Thymus (tissue), 14 donors: ENCODE measurements at places on chromosomes 7 and 10. TPM values are rescaled to one million over a fixed set of nuclear protein-coding genes. Genes with fewer than 3 reads are reported as not detected.

DNA sequence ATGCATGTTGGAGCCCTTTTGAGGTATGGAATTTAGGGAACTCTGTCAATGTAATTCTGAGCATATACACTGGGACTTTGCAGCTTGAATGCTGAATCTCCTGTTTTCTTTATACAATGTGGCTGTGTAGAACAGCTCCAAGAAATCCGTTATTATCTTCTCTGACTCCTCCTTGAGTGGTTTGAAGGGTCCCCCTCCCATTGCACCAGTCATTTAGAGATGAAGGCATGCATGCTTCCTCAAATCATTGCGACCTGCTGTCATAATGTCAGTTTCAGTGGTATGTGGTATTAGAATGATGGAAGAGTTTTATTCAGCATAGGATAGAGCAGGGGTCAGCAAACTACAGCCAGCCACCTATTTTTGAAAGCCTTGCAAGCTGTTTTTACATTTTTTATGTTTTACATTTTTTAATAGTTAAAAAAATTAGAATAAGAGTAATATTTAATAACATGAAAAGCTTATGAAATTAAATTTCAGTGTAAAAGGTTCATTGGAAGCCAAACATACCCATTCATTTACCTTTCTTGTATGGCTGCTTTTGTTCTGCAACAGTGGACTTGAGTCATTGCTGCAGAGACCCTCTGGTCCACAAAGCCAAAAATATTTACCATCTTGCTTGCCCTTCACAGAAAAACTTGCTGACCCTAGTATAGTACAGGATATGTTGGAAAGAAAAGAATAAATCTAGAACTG is 8.1 kb downstream of the STK17A start:
- DNase-seq, result no peak

DNA sequence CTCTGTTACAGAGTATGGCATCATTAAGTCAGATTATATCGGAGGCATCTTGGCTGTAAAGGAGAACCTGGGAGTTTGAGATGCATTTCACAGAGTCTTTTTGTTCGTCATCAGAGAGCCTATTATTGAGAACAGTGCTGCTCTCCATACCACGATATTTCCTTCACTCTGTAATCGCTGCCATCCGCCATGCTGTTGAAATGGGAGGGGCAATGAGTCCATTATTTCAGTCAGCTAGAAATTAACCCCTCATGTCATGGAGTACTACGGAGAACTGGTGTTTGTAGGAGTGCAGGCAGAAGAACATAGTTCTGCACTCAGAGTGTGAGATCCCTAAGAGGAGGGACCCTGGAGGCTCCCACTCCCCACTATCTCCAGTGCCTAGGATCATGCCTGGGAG is 59.2 kb downstream of the SLC16A12 start:
- DNase-seq, result no peak

- DNase-seq, result no peak
These were observed 309.1 kb downstream of the MDFIC start for GRCh38 chr7:115230882-115231571.

DNA sequence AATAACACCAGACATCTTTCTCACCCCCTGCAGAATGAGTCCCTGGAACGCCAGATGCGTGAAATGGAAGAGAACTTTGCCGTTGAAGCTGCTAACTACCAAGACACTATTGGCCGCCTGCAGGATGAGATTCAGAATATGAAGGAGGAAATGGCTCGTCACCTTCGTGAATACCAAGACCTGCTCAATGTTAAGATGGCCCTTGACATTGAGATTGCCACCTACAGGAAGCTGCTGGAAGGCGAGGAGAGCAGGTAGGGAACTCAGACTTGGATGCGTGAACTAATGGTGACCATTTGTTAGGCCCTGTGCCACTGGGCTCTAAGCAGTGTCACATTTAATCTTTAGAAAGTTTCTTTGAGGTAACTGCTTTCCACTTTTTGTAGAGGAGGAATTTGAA is 7.1 kb downstream of the VIM start:
- no peak for DNase-seq

DNA sequence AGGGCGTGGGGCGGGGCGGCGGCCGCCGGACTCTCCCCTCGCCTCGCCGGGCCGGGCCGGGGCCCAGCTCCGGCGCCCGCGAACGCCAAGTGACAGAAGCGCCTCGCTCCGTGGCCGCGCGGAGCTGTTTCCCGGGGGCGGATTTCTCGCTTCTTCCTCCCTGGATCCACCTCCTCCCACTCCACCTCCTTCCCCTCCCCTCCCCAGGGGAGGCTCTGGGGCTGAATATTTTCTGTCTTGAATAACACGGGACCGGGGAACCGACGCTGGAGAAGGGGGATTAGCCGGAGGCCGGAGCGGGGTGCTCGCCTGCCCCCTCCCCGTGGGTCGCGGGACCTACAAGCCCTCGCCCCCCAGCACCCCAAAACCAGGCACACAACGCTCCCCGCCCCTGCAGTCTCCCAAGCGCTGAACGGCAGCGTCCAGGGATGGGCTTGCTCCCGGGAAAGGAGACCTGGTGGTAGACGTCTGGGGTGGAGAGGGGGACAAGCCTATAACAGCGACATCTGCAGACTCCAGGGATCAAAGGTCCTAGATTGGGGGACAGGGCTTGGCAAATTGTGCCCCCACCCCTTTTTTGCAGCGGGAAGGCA is at the start of gene ARHGAP21:
Gene ARHGAP21 (minus strand): TSS at position 100 of the 593 bp plus-strand sequence. CDS start 1,988 bp downstream, outside the sequence.
- peak; percentile 34 for DNase-seq

The ALOX5 gene
- polyA plus RNA-seq, result 18.9 TPM
